ENCODE measurements at places on chromosomes 12 and 14.

- DNase-seq = no peak
These were observed 1.7 kb downstream of the AJUBA start for GRCh38 chr14:22980672-22981089.

DNA sequence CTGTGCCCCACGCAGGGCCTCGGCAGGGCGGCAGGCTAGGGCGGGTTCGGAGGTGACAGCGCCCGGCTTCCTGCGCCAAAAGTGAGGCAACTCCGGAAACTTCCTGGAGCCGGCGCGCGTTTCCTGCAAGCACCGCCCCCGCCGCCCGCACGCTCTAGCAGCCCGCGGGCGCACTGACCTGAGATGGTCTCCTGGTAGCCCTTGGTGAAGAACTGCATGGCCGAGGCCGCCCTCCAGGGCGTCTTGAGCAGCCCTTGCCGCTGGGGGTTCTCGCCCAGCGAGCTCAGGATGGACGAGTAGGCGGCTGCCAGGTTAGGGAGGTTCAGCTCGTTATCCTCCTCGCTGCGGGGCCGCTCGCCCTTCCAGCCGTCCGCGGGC is 494 bp downstream of the GCH1 start:
- DNase-seq = no peak

DNA sequence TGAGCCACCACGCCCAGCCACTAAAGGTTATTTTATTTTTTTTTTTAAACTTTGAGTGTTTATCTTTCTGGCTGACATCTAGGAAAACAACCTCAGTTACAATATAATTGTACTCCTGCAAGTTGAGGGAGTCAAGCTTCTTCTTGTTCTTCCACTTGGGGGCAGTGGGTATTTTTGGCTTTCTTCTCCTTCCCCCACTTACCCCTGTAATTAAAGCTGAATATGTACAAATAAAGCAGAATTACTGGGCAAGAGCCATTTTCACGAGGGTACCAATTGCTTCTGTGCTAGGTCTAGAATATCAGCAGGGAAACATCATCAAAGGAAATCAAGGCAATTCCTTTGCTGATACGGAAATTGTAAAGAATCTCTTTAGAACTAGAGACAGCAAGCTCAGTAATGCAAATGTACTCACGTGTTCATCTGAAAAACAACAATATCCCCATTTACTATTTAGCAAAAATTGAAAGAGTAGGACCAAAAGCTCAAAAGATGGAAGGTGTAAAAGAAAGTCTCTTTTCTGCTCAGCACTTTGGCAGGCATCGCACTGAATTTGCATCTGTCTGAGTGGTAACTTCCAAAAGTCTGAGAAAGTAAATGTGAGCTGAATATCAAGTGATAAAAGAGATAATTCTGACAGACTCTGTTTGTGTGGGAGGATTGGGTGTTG is 72.8 kb downstream of the TAOK3 start:
- DNase-seq = no peak

DNA sequence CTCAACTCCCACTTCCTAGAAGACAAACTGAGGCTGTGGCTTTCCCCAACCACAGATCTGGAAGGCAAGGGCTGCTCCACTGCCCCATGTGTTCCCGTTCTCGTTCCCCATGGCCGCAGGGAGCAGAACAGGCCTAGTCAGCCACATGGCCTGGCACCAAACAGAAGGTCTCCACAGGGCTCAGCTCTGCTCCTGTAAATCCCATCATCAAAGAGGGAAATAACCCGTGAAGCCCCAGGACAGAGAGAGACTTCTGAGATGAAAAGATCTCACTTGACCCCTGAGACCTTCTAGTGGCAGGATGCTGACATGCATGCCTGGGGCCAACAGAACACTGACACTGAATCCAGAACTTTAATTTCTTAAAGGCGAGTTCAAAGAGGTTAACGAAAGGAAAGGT is 68.9 kb downstream of the BCL11B start:
- no peak for DNase-seq

DNA sequence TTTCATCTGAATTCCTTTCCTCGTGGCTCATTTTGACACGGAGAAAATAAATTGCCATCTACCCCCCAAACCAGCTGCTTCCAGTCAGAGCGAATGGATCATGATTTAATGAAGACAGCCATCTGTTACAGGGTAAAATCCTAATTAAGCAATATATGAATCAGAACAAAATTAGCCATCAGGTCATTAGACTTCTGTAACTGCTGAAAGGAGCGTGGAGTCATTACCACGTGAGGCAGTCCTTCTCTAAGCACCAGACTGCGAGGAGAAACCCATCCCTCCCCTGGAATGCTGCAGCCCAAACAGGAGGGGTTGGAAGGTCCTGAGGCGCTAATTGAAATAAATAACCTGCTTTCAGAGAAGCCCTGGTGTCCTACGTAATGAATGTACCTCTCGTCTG is 51.1 kb upstream of the TCL1A start:
- DNase-seq = no peak

Data from NCI-H1436 treated with DMSO at 0.1 percent for 48 hours (cell line).